ENCODE measurements at places on chromosomes 13 and 19.
A peak's percentile ranks its signal among the peaks of the same experiment; 100 is the strongest.

GRCh38 chr19:53644061-53644816 is 12.4 kb downstream of the DPRX start:
- DNase-seq, result no peak

- DNase-seq, result peak; percentile 67
These were observed 1.3 kb upstream of the INTS6 start for GRCh38 chr13:51453959-51454703.

GRCh38 chr13:75469047-75469446 is 12.9 kb downstream of the TBC1D4 start:
- no peak for DNase-seq

DNA sequence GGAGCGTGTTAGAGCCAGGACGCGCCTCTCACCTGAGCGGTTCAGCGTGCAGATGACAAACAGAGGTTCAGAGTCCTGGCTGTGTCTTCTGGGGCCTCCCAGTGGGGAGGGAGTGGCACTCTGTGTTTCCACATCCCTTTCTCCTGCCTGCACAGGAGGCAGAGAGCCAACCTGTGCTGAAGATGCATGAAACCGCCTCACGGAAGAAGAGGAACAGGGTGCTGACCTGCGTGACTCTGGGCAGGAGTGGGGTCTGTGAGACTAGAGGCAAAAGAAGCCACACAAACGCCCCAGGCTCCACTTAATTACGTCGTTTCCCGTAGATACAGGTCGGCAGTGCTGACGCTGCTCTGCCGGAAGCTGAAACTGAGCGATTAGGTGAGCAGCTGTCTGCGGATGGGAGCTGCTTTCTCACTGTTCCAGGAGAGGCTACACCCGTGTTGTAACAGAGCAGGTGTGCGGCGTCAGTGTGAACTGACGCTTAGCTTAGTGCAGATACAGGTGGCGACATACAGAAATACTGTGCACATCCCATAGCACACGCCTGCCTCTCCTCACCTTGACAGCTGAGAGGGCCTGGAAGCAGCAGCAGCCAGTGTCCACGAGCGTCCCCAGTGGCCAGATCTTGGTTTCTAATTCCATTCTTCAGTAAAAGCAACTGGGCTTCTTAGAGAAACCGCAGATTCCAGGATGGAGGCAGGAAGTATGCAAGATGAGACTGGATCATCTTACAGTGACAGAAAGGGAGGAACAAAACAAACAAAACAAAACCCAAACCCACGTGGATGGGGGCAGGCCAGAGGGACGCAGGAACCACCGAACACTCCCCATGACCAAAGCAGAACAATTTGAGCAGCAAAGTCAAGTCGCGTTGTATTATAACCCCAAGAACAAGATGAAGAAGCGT is 37.7 kb upstream of the MCF2L start:
- DNase-seq, result no peak

DNA sequence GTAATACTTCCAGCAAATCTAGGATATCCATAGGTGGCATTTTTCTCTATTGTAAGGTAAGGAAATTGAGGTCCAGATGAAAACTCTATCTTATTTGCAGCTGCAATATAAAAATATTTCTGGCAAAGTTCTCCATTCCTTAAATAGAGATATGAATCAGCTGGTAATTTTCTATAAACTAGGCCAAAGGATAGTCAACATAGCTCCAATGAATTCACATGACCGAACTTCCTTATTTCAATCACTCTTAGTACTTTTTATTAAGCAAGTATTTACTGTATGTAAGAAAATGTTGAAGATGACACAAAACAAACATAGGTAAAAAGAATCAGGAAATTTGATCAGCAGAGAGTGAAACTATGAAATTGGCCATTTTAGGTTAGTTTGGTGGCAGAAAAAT is 13.0 kb upstream of the LCP1 start:
- DNase-seq, result no peak

DNA sequence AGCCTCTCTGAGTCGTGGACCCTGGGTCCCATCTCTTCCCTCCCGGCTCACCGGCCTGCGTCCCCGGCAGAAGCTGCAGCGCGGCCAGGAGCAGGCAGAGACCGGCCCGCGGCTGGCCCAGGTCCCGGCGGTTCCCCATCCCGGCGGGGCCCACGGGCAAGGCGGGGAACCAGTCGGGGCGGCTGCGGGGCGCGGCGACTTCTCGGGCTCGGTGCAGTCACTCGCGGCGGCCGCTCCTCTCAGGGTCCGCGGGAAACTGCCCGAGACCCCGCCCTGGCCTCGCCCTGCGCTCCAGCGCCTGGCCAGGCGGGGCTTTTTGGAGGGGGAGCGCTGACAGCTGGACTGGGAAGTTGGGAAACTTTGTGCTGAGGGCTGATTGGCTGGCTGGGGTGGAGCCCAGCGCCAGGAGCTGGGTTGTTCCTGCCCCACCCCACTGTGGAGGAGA is at the start of gene COL5A3:
Gene COL5A3, minus strand, starts transcription at position 258 of the 445 bp plus-strand sequence. Its CDS starts 119 bp downstream, at position 139.
- no peak for DNase-seq

- no peak for DNase-seq
These were observed 581 bp downstream of the RCBTB1 start for GRCh38 chr13:49584771-49585182.

DNA sequence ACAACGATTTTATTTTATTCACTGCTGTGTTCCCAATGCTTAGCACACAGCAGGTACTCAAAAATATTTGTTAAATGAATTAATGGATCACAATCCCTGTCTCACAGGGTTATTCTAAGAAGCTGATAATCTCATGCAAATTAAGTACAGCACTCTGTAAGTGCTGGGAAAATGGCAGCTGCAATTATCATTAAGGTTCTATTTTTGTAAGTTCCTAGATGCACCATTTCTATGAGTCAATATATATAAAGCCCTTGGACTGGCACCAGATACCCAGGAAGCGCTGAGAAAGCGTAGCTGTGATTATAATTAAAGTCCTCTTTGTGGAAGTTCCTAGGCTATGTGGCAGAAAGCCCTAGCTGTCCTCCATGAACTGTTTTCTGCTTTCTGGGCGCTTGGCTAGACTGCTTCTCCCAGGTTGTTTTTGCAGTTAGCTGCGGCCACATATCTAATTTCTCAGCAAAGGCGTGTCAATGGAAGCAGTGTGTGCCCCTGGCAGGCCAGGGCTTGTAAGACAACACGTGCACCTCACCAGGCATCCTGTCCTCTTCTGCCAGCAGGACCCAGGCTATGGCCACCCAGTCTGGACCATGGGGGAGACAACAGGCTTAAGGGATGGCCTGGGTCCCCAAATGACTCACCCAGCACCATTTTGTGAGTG is 5.2 kb upstream of the SRRM5 start:
- no peak for DNase-seq

DNA sequence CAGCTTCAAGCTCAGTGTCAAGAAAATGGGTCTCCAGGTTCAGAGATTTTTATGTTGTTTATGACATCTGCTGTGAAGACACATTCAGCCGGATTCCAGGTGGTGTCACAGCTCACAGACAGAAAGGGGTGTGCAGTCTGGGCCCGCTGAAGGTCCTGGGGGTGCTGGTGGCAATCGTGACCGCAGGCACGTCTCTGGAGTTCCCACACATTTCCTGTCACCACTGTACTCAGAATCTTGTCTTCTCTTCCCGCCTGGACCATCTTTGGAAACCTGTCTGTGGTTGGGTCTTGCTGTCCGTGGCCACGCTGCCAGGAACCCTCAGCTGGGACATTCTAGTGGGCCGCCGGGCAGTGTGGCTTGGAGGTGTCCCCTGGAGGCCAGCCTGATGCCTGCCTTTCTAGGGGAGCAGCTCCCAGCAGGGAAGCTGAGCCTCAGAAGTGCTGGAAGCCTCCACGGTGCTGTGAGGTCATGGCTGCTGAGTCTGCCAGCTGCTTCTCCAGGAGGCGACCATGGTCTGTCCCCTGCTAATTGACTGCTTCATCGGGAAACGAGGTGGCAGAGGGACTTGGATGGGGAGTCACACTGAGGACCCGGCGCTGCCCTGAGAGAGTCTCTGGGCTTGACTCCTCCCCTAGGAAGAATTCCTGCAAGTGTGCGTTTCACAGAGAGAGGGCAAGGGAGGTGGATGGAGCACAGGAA is 3.7 kb downstream of the TEX29 start:
- no peak for DNase-seq

Data from stimulated activated CD8-positive, alpha-beta memory T cell treated with anti-CD3 and anti-CD28 coated beads, Interleukin-4, amount 100 ng/mL, for 48 hours (primary cell).